ENCODE measurements at places on chromosomes 13 and 19. TPM values are rescaled to one million over a fixed set of nuclear protein-coding genes. Genes with fewer than 3 reads are reported as not detected.

Gene ZNF569
- 6.3 TPM for total RNA-seq

Gene SLC27A1
- total RNA-seq = 56.3 TPM

Gene SLC8A2
- total RNA-seq = 0.36 TPM

Gene KLK7
- total RNA-seq = not detected
